ENCODE measurements at places on chromosomes 6 and 20. TPM values are rescaled to one million over a fixed set of nuclear protein-coding genes. Genes with fewer than 3 reads are reported as not detected.

GRCh38 chr20:62741701-62742491, 33.3 kb downstream of the NTSR1 start:
- peak; percentile 7 for DNase-seq

DNA sequence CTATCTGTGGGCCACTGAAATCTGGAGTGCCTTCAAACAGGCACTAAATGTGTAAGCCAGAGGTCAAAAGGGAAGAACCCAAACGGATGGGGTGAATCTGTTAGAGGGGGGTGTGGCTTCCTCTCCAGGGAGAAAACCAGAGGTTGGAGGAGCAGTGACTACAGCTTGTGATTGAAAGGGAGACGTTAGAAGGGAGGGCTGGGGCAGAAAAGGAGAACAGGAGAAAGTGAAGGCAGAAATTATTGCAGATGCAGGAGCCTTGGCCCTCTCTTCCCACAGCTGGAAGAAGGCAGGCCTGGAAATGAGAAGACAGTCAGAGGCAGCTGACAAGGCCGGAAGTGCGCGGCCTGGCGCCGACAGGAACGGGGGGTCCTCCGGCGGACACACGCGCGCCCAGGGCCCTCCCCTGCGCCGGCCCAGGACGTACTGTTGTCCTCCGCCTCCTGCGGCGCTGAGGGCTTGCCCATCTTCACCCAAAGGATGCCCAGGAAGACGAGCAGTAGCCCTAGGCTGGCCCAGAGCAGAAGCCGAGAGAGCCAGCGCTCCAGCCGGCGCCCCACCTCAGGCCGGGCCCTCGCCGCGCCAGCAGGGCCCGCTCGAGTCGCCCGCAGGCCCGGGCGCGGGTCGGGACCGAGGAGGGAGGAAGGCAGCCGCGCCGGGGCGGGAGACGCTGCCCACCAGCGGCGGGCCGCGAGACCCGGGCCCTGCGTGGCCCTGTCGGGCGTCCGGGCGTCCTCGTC, 806 bp downstream of the LEMD2 start:
- DNase-seq: peak; percentile 81

The FOXC1 gene
- 5.3 TPM for total RNA-seq

The PI16 gene
- total RNA-seq: 1.1 TPM

DNA sequence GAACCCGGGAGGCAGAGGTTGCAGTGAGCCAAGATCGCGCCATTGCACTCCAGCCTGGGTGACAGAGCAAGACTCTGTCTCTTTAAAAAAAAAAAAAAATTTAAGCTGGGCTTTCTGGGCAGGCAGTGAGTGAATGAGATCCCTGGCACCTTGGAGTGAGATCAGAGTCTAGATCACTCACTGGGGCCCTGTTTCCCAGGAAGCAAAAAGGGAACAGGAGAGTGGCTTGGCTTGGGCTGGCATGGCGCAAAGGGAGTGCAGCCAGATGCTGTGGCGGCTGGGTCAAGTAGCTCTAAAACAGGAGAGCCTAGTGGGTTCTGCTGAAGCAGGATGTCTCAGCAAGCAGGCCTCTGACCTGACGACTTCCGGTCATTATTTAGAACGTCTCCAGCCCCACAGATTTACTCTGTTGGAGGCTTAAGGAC, 10.4 kb downstream of the PLCG1 start:
- DNase-seq: no peak

GRCh38 chr6:77368660-77369313, 94.5 kb downstream of the HTR1B start:
- peak; percentile 23 for DNase-seq

The SAMD10 gene
- 0.24 TPM for total RNA-seq

GRCh38 chr6:10800810-10801209, 37.5 kb downstream of the MAK start:
- DNase-seq: no peak

DNA sequence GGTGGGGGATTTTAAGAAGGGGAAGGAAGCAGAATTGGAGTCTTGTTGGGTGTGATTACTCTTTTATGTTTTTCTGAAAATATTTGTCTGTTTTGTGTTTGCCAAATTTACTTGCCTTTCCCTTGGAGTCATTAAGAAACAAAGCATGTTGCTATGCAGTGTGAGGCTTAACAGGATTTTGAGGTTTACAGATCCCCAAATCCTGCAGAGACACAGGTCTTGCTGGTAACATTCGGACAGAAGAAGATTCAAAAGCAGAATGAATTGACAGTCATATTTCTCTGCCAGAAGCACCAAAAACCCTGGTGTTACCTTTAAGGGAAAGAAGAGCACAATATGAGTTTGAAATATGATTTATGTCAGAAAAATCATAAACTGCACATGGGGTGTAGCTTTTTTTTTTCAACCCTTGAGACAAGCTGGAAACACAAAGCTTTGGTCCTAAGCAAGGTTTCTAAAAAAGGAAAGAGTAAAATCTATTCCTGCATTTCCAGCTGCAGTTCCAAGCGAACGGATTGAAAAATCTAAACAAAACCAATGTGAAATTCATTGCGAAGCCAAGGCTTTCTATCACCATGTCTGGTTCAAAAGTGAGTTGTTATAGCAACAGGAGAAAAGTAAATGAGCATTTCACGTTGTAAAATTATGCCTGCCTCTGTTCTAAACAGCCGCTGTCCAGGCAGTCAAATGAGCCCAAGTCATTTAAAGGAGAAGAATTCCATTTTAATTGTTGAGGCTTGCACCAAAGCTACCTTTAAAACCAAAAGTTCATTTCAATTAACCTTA, 358.9 kb upstream of the SASH1 start:
- no peak for DNase-seq

- no peak for DNase-seq
Measured at GRCh38 chr6:71153755-71154325, 134.8 kb upstream of the OGFRL1 start.

The METTL24 gene
- 9.2 TPM for total RNA-seq

DNA sequence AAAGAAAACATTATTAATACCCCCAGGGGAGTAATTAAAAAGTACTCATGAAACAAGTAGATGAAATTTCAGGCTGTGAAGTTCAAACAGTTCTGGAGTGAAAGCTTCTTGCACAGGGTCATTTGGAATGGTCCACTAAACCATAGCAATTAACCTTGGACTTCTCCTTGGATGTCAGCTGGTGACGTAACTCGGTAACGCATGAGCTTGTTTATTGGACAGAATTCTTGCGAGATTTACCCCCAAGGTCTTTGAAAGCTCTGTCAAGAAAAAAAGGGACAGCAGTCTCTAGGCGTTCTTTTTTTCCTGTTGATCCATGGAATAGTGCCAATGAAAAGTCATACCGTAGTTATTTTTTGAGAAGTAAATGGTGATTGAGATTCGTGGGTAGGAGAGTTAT, 2.2 kb downstream of the CD83 start:
- peak; percentile 42 for DNase-seq

- no peak for DNase-seq
Measured at GRCh38 chr6:150734235-150734634, 131.3 kb upstream of the MTHFD1L start.

- DNase-seq: no peak
Measured at GRCh38 chr6:137715589-137716045, 151.4 kb upstream of the TNFAIP3 start.

- no peak for DNase-seq
Measured at GRCh38 chr20:9440892-9441291, 73.5 kb upstream of the LAMP5 start.

DNA sequence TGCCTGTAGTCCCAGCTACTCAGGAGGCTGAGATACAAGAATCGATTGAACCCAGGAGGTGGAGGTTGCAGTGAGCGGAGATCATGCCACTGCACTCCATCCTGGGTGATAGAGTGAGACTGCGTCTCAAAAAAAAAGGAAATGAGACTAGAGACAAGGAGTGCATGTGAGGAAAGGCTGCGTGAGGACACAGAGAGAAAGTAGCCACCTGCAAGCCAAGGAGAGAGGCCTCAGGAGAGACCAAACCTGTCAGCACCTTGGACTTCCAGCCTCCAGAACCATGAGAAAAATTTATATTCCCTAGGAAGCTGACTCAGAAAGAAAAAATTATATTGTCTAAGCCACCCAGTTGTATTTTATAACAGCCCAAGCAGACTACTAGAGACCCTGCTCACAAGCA, 7.4 kb upstream of the BEND3 start:
- no peak for DNase-seq

GRCh38 chr6:134047673-134048072, 4.8 kb downstream of the SLC2A12 start:
- no peak for DNase-seq

All from ovary (tissue), 10 donors.